ENCODE measurements at places on chromosomes 2 and 18. TPM values are rescaled to one million over a fixed set of nuclear protein-coding genes. Genes with fewer than 3 reads are reported as not detected.

DNA sequence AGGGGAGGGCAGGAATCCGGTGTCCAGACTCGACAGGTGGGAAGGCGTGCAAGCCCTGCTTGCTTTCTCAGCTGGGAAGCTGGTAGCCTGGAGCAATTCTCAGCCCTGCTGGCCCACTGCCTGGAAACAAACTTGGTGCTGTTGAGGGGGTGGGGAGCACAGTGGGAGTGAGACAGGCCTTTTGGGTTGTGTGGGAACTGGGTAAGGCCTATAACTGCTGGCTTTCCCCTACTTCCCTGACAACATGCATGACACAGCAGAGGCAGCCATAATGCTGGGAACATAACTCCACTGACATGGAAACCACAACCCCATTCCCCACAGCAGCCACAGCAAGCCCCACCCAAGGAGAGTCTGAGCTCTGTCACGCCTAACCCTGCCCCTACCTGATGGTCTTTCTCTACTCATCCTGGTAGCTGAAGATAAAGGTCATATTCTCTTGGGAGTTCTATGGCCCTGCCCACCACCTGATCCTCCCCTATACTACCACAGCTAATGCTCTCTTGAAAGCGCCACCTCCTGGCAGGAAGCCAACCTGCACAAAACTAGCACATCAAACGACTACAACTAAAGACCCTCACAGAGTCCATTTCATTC is 122.9 kb upstream of the ACVR1C start:
- DNase-seq: no peak

DNA sequence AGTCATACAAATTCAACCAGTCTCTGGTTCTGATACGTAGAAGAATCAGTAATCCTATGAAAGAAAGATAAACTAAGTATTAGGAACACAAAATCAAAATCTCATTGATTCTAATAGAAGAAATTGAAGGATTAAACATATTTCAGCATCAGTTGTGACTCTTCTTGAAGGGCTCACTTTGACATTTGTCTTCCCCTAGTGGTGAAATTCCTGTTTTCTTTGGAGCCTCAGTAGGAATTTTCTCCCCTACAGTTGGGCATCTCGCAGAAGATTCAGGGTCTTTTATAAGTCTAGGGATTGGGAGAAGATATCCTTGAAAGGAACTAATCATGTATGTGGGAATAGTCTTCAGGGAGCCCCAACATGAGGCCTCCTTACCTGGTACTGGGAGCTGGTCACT is 2.8 kb upstream of the CRYGB start:
- DNase-seq: no peak

- no peak for DNase-seq
These were observed 1462.8 kb upstream of the LRRTM1 start for GRCh38 chr2:81767187-81767912.

DNA sequence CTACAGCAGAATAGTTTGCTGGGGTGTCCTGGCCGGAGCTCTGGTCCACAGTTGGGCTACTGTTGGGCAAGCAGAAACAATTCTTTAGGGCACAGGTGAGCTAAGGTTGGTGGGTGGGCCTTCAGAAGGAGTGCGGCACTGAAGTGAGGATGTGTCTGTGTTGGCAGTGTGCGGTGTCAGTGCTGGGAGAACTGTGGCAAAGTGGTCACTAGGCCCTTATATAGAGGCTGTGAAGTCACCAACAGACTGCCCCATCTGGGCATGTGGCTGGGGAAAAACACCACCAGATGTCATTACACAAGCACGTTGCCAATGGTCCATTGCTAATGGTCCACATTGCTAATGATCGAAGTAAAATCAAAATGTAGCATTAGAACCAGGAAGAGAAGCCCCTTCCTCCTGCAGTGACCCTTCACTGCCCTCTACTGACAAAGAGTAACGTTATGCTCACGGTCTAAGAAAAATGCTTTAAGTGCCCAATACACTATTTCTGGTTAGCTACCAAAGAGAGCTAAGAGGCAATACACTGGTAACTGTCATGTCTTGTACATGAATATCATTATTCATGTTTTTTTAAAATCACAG is 21.3 kb downstream of the SCN1A start:
- no peak for DNase-seq

GRCh38 chr2:235745597-235745996 is 251.8 kb downstream of the AGAP1 start:
- DNase-seq: no peak

DNA sequence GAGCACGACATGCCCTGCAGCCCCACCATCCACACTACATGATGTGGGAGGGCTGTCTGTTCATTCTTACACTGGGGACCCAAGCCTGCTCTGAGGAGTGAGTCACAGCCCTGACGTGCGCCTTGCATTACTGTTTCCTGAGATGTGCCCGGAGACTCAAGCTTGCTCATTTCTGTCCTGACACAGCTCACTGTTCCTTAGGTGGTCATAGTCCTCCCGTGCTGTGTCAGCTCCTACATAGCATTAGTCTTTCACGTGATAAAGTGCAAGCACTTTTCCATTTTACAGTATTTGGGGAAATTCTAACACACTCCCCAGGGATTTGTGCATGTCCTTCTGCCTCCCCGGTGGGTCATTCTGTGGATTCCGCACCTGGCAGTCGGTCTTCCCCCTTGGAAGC is 46.2 kb upstream of the TRIM43B start:
- DNase-seq: no peak

- DNase-seq: no peak
These were observed 23.6 kb downstream of the MPPE1 start for GRCh38 chr18:11884396-11885030.

DNA sequence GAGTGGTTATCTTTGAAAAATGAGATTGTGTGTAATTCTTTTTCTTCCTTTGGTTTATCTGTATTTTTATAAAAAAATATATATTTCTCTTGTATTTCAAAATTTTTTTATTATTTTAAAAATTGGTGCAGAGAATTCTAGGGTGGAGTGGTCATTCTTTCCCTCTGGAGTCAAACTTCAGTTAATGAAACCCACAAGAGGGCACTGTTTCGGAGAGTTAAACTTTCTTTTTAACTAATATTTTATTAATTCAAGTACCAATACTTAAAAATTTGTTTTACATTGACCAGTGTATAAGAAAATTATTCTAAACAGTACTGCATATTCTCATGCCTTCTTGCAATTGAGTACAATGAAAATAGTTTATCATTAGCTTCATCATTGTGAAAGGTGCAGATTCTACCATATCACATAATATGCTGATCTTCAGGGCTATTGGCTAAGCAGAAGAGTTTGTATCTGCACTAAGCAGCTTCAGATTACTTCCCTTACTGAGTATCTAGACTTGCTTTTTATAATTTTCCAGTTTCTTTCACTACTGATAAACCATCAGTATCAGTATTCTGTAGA is 50.1 kb downstream of the HS1BP3 start:
- DNase-seq: no peak

DNA sequence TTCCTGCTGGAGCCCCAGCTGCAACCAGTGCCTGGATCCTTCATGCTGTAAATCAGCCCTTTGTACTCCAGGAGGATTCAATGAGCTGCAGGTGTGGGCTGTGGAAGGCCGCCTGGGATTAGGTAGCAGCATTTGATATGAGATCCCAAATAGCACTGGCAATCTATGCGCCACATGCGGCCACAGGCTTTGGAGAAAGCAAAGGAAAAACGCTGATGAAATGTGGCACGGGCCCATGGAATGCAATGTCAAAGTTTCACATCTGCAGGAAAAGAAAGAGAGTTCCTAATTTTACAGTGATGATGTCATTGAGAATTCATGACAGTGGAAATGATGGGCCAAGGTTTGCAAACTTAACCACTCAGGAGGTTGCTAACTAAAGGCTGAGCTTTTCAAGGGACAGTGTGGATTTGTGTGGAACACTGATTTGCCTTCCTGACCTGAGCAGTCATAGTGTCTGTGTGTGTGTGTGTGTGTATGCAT is 216.4 kb upstream of the OSR1 start:
- DNase-seq: peak; percentile 84

DNA sequence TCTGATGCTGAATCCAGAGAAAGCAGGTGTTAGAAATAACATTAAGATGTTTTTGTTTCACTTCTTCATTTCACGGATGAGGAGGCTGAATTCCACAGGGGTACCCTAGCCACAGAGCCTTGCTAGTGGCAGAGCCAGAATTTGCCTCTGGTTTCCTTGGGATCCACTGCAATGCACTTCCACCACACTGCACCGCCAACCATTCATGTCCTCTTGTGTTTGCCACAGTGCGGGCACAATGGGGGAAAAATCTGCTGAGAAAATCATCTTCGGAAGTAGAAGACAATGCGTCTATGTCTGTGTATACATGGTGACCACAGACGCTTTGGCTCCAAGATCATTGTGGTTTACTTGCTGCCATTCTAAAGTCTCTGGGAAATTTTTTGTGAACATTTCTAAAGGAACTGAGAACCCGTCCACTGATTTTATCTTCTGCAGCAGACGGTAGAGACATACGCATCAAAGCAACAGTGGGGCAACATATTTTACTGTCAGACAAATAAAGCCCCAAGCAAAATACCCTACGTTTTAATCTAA is 14.9 kb downstream of the ICOS start:
- no peak for DNase-seq

- DNase-seq: no peak
These were observed 31.5 kb downstream of the GYPC start for GRCh38 chr2:126687503-126687902.

DNA sequence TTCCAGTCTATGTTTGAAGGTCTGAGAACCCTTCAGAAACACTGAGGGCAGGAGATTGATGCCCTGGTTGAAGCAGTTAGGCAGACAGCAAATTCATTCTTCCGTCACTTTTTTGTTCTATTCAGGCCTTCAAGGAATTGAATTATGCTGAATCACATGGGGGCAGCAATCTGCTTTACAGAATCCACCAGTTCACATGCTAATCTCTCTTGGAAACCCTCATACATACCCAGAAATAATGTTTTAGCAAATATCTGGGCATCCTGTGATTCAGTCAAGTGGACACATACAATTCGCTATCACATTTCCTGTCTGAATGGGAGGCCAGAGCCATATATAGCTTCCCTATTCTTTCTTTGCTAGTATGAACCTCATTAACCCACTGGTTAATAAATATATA is 301.4 kb upstream of the CNTNAP5 start:
- DNase-seq: no peak

GRCh38 chr2:157743051-157743450 is 114.4 kb upstream of the ACVR1C start:
- DNase-seq: no peak

GRCh38 chr2:42312106-42312505 is 48.9 kb downstream of the COX7A2L start:
- DNase-seq: no peak

GRCh38 chr2:110748489-110748867 is 16.1 kb downstream of the ACOXL start:
- no peak for DNase-seq

DNA sequence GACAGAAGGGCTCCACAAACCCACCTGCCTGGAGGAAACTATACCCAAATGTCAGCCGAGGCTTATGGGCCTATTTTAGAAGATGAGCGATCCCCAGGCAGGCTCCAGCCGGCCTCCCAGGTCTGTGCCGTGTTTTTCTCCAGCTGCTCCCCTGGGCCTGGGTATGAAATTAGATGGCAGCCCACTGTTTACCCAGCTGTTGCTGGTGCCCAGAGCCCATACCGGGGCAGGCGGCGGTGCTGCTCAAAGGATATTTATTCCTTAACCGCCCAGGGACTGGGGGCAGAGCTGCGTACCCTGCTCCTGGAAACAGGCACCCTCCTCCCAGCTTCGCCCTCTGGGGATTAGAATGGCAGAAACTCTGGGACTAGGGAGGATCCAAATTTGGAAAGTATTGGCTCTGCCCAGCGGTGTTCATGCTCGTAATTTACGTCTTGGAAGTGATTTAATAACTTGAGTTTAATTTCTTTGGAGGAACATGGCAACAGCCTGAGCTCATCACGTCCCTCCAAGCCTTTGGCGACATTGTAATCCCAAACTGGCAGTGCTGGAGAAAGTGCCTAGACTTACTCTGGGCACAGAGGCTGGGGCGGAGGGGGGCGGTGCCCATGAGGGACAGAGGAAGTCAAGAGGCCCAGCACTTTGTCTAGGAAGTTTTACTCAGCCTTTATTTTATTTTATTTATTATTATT is 199.2 kb downstream of the KLHL29 start:
- DNase-seq: peak; percentile 85

- DNase-seq: no peak
These were observed 183.8 kb downstream of the MYCN start for GRCh38 chr2:16123856-16124780.

DNA sequence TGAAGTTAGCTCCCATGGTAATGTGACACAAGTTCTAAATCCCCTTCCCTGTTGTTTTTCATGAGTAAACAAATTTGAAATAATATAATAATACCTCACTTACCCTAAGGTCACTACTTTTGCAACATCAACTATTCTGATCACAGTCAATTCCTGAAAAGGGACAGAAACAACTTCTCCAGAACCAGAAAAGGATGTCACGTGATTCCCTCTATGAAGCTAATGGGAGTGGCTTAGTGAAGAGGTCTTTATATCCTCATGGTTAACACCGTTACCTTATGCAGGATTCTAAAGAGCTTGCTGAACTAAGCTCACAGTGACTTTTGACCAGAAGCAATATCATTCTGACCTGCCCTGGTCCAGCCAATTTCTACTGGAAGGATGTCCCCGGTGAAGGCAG is 51.6 kb downstream of the DOCK10 start:
- no peak for DNase-seq

GRCh38 chr2:46538393-46538792 is 59.0 kb downstream of the TMEM247 start:
- DNase-seq: no peak

- DNase-seq: no peak
These were observed 366.9 kb downstream of the CMPK2 start for GRCh38 chr2:6498841-6499240.

DNA sequence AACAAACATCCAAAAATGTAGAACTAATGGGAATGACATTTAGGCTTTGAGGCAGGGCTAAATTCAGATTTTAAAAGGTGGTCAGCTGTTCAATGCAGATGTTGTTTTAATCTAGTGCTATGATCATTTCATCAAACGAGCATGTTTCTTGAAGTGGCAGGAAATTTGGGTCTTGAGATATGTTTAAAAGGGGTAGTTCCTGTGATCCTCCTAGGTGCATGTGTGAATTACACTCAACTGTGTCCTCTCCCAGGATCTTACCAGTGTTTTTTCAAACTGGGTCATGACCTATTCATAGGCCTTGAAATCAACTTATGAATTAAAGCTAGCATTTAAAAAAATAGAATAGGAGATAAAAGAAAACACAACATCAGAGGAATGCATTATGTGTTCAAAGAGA is 57.4 kb upstream of the ACMSD start:
- no peak for DNase-seq

- DNase-seq: no peak
These were observed 38.8 kb downstream of the LIMS1 start for GRCh38 chr2:108573061-108573460.

GRCh38 chr18:8952769-8953760 is 149.4 kb upstream of the NDUFV2 start:
- DNase-seq: no peak

- DNase-seq: peak; percentile 73
These were observed 126.2 kb upstream of the LGALSL start for GRCh38 chr2:64327510-64328414.

GRCh38 chr2:128805237-128805636 is 486.6 kb upstream of the HS6ST1 start:
- DNase-seq: no peak

C1QL2 gene
- total RNA-seq: not detected

RAMP1 gene
- 476 TPM for total RNA-seq

SERTAD2 gene
- total RNA-seq: 9.1 TPM

SYT4 gene
- total RNA-seq: 3.8 TPM

SLC38A11 gene
- total RNA-seq: 2.5 TPM

CNGA3 gene
- total RNA-seq: 3.6 TPM

NR4A2 gene
- total RNA-seq: 2.6 TPM

MRPL33 gene
- 324 TPM for total RNA-seq

COL4A4 gene
- total RNA-seq: 1.1 TPM

HRH4 gene
- not detected for total RNA-seq

ZNF396 gene
- total RNA-seq: 1.9 TPM
